ENCODE measurements at places on chromosomes 4 and X.

- DNase-seq: no peak
These were observed 72.0 kb downstream of the WFS1 start for GRCh38 chr4:6341696-6342095.

GRCh38 chr4:87732033-87732765, 67.2 kb upstream of the IBSP start:
- no peak for DNase-seq

- DNase-seq: no peak
These were observed 71.1 kb downstream of the HADH start for GRCh38 chr4:108060686-108061321.

- DNase-seq: no peak
These were observed 956 bp downstream of the SORCS2 start for GRCh38 chr4:7193030-7193958.

GRCh38 chrX:13372203-13372980, 52.5 kb upstream of the ATXN3L start:
- DNase-seq: no peak

DNA sequence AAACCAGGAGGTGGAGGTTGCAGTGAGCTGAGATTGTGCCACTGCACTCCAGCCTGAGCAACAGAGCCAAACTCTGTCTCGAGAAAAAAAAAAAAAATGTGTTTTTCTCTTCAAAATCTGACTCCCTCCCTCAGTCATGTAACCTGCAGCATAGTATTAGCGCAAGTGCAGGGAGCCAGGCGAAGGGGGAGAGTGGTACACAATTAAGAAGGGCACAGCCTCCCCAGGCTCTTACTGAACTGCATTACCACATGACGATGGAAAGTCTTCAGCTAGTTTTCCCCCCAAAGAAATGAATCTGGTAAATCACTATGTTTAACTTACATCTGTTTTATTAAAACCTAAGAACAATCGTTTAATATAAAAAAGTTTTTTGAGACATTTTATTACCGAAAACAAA, 32.4 kb downstream of the PALLD start:
- no peak for DNase-seq

DNA sequence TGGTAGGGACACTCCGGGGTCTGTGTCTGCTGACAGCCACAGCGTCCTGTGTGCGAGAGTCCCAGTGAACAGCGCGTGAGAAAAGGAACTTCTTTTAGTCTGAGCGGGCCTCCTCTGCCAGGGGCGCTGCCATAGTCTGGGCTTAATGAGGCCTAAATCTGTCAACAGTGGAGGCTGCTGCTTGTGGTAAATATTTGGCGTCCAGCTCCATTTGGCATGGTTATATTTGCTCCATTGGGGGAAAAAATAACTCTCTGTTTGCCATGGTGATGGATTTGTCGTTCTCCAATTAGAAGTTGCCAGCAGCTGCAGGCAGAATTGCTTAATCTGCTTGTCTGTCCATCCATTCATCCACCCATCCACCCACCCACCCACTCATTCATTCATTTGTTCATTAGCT, 71.4 kb upstream of the PSAPL1 start:
- no peak for DNase-seq

- DNase-seq: no peak
These were observed 36.9 kb downstream of the SORBS2 start for GRCh38 chr4:185774845-185775680.

- DNase-seq: no peak
These were observed 61.6 kb downstream of the MSX1 start for GRCh38 chr4:4921077-4921476.

DNA sequence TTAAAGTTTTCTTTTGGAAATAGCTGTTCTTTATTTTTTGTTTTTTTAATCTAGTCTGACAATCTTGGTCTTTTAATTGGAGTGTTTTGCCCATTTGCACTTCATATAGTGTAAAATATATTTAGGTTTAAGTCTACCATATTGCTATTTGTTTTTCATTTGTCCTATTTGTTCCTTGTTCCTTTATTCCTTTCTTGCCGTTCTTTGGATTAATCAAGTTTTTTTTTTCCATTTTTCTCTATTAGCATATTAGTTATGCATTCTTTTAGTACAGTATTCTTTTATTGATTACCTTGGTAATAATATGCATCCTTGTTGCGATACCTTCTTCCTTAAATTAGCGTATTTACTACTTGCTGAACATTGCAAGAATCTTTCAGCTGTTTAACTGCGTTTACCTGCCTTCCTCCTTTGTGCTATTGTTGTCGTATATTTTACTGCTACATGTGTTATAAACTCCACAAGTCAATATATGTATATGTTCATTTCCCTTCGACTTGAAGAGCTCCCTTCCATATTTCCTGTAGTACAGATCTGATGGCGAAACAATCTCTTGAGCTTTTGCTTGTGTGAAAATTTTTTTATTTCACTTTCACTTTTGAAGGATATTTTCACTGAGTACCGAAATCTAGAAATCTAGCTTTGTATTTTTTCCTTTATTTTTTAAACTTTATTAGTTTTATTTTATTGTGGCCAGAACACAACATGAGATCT, 23.9 kb upstream of the RNF212 start:
- no peak for DNase-seq

DNA sequence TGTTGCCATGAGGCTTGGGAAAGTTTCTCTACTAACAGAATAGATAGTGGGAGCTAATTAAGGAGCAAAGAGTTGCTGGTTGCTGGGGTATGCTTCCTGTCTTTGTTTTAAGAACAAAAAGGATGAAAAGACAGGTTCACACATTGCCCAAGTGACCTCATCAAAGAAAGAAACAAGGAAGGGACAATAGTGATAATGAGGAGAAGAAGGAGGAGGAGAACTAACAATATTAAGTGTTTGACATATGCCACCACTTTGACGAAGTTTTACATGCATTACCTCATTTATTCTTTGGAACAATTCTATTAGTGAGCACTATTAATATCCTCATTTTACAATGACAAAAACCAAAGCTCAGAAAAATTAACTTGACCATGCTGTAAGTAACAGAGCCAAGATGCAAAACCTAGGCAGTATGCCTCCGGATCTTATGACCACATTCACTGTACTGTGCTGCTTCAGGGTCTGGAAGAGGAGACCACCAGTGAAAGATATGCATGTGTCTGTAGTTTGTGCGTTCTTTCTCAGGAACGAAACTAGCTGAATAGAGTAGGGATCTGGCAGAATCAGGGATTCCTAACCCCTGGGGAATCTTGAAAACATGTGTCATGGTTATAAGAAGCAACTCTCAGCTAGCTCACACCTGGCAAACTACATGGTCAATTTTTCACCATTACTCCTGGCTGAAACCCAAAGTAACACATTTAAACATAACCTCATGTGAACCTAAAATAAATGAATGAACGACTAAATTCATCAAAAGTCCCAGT, 83.8 kb downstream of the MOSPD2 start:
- DNase-seq: no peak

DNA sequence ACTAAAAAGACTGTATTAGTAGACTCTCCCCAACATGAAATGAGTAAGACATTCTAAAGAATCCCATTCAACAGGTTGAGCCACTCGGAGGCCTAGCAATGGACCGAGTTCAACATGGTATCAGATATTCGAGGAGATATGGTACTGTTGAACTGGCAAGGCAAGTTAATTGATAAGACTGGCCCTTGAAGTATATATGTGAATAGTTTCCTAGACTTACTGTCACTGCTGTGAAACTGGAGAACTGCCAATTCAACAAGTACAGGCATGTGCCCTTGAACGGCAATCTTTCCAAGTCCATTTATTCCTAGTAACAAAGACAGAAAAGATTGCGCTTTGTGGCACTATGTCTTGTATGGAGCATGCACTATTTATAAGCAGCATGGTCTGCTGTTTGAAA, 24.4 kb downstream of the FAT1 start:
- DNase-seq: no peak

- DNase-seq: no peak
These were observed 430.3 kb upstream of the MAOA start for GRCh38 chrX:43225626-43226328.

DNA sequence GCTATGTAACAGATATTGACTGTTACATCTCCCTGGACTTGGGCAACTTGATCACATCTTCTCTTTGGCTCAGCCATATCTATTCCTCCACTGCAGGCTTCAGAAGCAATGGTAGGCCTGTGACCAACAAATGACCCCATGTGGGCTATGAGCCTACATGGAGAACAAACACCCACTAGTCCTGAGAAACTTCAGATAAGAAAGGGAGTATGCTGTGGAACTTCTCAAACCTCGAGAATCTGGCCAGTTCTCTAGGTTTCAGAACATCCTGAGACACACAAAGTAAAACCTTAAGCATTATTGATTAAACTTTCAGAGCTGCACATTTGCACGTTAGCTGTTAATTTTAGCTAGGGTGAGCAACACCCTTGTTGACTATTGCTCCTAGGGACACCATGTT, 16.3 kb downstream of the RBMX2 start:
- DNase-seq: no peak

DNA sequence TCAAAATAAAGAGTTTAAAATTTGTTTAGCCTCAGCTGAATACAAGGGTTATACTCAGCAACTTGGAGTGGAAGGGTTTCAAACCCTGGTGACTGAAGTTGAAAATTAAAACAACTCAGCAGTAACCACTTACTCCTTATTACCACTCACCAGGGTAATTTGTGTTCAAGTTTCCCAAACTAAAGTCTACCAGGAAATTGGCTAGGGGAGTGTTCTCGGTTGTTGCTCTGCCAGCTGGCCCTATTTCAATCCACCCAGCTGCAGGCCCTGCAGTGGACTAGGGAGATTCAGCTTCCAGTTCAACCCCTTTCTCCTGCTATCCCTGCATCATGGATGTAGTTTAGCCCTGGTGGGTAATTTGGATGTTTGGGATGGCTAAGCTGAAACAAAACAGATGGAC, 37.8 kb upstream of the EXOC1L start:
- DNase-seq: no peak

- no peak for DNase-seq
These were observed 8.6 kb upstream of the ZNF157 start for GRCh38 chrX:47361538-47362511.

DNA sequence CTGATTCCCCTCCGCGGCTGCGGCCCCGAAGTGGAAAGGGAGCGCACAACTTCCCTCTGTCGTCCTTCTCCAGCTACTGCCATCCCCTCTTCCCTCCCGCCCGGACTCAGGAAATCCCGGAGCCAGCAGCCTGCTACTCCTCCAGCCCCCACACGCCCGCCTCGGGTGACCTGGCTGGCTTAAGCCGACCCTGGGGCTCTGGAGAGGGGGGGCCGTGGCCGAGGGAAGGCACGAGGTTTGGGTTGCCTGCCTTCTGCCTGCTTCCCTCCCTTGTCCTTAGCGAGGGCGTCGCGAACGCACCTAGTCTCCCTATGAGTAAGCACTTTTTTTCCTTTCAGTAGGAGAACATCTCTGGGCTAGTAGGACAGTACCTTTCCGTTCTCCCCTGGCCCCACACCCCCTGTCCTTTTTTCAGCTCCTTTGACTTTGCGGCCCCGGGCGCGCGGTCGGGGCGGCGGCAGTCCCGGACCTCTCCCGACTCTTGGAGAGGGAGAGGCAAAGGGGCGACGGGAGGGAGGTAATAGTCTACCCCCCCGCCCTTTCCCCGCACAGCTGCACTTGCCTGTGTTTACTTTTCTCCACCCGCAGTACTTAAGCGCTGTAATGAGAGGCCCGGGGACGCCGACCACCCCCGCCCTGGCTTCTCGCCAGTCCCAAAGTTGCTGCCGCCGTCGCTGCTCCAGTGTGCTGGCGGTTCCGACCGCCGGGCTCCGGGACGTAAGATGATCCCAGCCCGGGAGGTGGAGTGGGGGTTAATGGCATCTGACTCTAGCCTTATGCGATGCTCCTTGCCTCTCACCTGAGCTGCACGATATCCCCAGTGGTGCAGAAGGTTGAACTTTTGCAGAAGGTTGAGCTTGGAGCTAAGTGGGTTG, 868 bp downstream of the PLS3 start:
- DNase-seq: no peak

- DNase-seq: no peak
These were observed 16.6 kb downstream of the GPKOW start for GRCh38 chrX:49106930-49107329.

DNA sequence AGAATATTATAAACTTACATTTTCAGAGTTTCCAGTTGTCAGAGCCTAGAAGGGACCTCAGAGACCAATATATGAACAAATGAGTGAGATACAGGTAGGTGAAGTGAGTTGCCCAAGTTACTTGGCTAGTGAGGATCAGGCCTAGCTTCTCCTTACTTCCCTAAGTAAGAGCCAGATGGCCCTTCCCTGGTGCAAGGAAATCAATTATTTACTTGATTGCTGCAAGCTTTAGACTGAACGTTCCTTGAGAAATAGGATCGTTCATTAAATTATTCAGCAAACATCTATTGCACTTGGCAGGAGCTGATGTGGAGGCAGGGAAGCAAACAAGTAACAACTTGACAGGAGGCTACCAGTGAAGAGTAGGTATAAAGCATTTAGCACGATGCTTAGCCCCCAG, 117.8 kb downstream of the EFHC2 start:
- DNase-seq: no peak

DNA sequence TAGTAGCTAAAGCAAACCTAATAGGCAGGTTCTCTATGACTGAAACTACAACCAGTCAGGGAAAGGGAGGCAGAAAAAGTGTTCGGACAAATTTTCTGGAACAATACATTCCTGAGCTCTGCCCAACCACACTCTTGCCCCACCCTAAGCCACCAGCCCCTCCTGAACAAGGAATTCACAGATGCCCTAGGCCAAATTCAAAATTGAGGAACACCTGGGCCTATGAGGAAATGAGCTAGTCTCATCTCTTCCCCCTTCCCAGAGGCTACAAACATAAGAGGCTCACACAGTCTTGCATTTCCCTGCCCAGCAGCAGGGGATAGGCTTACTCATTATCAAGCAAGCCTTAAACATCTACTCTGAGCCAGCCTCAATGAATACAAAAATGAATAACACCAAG, 284.7 kb downstream of the ZNF674 start:
- no peak for DNase-seq

- no peak for DNase-seq
These were observed 208.4 kb downstream of the NWD2 start for GRCh38 chr4:37452952-37453280.

- DNase-seq: no peak
These were observed 10.9 kb downstream of the CCNG2 start for GRCh38 chr4:77167866-77168265.

GRCh38 chrX:96147681-96148080, 537.0 kb upstream of the DIAPH2 start:
- no peak for DNase-seq

DNA sequence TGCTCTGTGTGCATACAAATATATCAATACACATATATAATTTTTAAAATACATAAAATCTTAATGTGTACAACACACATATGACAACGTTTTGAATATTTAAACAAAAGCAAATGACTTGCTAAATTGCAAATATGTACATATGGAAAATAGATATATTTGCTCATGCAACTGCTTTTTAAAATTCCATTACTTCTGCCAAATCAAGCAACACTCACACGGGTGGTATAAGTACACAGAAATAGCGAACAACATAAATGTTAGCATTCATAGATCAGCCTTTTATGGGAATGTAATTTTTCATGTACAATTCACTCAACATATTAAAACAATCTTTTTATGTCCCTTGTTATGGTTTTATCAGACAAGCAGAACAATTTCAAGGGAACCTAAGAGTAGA, 116.3 kb downstream of the DMD start:
- DNase-seq: no peak

GRCh38 chr4:67236318-67236717, 309.0 kb downstream of the CENPC start:
- no peak for DNase-seq

GRCh38 chr4:1693131-1693896, 9.2 kb upstream of the FAM53A start:
- DNase-seq: peak; percentile 52
